NCI-H510A (cell line): ENCODE measurements at places on chromosomes 5 and 9.

DNA sequence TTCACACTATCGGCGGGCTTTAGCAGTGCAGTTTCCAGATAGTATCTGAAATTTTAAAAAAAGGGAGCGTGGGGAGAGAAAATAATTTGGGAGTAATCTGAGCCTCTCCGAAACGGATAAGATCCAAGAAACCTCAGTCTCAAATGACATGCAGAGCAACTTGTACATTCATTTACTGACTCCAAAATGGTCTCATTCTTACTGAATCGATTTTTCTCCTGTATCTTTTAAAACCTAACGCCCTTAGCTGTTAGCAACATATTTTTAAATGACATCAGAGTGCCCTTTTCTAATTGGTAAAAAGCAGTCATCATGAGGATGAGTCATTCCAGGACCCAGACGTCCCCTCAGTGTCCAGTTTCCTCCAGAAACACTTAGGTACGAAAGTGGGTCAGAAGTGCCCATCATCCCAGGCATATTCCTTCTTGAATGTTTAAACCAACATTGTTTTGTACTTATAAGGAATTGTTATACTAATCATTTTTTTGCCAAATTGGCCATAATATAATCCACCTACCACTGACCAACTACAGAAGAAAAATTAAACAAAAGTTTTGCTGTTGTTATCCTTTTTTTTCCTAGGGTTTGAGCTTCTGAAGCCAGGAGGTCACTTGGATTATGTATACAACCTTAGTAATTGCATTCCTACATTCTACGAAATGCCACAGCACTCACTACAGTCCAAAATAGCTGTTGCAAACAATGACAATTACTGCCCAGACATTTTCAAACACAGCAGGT is 354.4 kb downstream of the ADAMTS6 start:
- DNase-seq: no peak

DNA sequence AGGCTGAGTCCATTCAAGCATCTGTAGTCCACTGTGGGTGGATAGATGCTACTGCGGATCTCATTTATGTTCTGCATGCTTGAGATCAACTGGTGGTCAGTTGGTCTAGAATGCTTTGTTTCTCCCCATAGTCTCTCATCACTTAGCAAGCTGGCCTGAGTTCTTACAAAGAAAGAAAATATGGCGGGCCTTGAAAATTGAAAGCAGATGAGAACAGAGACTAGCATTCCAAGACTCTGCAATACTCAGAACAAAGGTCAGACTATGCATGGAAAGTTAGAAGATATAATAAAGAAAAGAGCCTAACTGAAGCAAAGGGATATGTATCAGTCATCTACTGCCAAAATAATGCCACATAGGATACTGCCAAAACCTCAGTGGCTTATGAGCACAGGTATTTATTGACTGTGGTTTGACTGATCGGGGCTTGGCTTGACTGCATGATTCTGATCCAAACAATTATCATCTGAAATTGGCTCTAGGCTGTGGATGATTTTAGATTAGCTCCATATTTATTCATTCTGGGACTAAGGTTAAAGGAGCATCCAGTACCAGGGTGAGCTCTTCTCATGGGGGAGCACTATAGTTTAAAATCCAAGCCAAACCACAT is 258.9 kb downstream of the TAF11L14 start:
- DNase-seq: no peak

- DNase-seq: no peak
Measured at GRCh38 chr9:107566611-107567061, 77.1 kb upstream of the KLF4 start.

DNA sequence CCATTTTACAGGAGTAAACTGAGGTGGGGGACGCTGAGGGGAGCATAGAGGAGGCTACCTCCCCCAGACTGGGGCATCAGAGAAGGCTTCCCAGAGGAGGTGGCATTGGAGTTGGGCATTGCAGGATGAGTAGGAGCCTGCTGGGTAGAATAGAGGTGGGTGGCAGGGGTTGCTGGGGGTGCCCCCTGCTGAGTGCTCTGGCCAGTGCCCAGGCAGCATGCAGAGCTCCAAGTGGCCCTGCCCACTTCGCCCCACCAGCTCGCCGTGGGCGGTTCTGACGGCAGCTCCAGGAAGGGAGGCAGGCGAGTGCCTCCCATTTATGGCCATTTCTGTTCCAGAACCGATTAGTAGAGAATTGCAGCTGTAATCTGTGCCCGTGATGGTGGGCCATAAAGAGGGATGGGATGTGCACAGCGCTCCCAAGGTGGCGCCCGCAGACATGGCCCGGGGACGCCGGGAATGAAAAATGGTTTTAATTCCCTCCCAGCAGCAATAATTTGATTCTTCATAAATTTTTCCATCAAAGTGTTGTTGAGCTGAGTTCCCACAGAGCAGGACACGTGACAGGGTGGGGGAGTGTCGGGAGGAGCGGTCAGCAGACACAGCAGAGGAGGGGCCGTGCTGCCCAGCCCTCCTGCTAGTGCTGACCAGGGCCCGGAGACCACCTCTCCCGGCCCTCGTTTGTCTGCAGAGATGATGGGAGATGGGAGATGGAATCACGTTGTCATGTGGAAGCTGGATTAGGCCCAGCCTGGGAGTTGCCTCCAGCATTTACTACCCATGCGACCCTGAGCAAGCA is 75.5 kb downstream of the LMX1B start:
- DNase-seq: no peak
